ENCODE measurements at places on chromosomes 2 and 18.

- peak; percentile 88 for DNase-seq
Observed at GRCh38 chr2:21052044-21052443, 8.2 kb upstream of the APOB start.

DNA sequence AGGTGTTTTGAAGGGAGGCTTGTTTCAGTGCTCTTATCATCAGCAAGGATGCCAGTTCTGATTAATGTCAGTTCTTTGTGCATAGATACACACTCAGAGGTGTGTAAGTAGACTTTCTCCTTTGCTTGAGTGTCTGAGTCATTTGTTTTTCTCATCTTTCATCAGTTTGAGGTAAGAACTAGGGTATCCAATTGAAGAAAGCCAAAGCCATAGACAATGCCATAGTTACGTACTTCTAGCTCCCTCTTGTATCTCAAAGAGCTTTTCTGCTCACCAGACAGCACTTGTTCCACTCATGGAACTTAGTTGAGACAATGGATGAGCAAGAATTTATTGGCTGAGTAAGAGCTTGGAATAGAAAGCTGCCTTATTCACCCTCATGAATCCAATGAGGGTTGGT lies 520.1 kb downstream of the PIK3C3 start:
- no peak for DNase-seq

GRCh38 chr18:27845897-27846296 lies 331.0 kb downstream of the CDH2 start:
- DNase-seq: no peak

DNA sequence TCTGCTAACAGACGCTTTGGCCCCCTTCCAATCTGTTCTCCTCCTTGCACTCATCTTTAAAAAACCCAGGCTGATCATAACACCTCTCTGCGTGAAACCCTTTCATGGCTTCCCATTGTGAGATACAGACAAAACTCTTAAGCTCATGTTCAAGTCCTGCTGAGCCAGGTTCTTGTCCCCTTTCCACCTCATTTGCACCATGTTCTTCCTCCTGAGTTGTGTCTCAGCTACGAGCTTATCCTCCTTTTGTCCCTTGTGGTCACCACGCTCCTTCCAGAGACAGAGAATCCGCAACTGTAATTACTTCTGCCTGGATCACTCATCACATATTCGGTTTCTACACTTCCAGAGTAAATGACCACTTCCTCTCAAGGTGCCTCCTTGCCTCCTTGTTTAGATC lies 238.8 kb downstream of the ACTR3 start:
- no peak for DNase-seq

- DNase-seq: no peak
Observed at GRCh38 chr2:184520441-184520840, 77.9 kb upstream of the ZNF804A start.

DNA sequence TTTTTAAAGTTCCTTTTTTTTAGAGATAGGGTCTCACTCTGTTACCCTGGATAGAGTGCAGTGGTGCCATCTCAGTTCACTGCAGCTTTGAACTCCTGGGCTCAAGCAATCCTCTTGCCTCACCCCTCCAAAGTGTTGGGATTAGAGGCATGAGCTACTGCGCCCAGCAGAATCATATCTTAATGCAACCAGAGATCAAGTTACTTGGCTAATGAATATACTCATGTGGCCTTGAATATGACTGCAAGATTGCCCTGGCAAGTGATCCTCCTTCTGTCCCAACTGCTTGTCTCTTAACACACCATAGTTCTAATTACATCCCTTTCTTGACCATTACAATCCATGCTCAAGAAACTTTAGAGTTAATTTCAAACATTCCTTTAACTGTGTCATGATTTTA lies 133.5 kb downstream of the SRBD1 start:
- no peak for DNase-seq

DNA sequence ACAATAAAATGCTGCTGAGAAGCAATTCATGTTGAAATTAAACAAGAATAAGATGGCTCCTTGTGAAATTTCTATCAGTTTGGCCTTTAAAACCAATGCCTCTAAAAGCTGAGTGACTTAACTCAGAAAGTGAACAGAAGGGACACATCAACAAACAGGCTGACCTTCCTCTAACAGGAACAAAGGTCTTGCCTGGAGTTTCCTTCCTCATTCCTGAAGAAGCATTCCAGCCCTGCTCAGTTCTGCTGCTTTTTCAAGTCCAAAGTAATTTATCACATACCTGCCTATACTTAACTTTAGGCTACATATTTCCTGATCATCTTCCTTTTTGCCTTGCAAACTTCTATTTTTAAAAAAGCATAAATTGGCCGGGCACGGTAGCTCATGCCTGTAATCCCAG lies 14.1 kb downstream of the PTRHD1 start:
- no peak for DNase-seq

DNA sequence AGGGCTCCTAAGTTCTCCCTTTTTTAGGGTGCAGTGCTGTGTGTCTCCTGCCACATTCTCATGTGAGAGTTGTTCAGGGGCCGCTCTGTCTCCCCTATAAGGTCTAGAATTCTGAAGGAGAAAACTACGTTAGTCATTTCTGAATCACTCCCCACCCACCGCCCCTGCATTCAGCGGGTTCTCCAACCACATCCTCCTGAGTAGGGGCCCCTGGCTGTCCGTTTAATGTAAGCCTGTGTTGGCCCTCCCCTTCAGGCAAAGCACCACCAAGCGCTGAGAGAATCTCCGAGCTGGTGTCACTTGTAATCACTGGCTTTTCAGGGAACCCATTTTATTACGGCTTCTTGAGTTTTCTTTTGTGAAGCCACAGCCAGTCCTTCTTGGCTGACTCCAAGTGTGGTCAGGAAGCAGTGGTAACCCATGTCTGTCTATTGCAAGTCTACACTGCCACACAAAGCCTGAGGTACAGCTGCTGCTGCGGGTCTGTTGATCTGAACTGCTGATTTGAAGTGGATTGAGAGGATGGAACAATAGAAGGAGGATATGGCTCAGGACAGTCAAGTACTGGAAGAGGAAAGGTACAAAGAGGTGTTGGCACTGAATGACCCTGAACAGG lies 16.9 kb downstream of the LCT start:
- DNase-seq: no peak

GRCh38 chr18:43994381-43994780 lies 686.3 kb upstream of the SETBP1 start:
- no peak for DNase-seq

- DNase-seq: no peak
Observed at GRCh38 chr2:197280015-197280702, 30.4 kb downstream of the ANKRD44 start.

DNA sequence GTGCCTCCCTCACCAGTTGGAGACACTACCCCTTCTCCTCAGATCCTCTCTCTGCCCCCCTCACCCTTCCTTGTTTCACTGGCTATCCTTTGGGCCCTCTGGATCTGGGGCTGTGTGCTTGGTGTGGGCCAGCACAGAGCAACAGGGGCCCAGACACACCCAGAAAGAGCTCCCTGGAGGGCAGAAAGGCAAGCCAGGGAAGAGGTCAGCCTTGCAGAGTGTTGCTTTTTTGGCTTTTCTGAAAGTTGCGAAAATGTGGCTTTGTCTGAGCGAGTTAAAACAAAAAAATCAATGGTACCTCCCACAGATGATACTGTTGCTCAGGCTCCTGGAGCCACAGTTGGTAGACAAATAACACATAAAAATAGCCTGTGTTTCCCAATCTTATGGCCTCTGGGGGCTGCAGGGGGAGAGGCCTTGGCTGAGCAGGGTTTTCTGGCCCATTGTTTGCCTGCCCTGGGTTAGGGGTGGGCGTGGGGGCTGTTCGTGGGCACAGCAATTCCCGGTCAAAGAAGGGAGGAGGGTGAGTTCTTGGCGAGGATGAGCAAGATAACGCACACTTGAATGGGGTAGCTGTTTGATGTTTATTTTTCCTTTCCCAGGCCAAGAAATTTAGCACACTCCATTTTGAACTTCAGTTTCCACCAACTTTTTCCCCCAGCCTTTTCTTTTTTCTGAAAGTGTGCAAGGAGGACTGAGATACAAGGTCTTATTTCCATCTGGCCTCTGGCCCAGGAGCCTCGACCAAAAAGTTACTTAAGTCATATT lies 167.0 kb upstream of the HAAO start:
- peak; percentile 80 for DNase-seq

- DNase-seq: no peak
Observed at GRCh38 chr2:134839649-134840048, 1.2 kb downstream of the ACMSD start.

- DNase-seq: no peak
Observed at GRCh38 chr2:239195992-239196391, 204.8 kb downstream of the HDAC4 start.

- no peak for DNase-seq
Observed at GRCh38 chr2:38620282-38620977, 17.7 kb upstream of the HNRNPLL start.

DNA sequence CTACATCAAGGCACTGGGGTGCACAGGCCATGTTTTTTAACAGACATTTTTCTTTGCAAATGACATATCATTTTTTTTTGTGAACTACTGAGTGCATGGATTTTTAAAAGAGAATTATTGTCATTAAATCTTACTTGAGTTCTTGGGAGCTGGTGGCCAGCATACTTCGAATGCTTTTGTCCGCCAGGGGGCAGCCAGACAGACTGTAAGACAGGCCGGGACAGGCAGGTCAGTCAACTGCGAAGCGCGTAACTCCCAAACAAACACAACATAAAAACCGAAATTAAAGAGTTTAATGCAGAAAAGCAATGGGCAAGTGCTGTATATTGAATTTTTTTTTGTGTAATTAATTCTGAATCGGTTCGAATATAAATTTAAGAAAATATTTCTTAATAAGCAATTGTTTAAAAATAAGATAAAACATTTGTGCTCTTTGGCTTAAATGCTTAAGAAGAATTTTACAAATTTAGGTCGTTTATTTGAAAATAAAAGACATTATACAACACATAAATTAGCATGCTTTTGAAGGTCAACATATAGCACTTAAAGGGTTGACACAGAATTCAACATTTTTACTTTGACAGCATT lies 142.2 kb upstream of the PXDN start:
- DNase-seq: peak; percentile 75

- DNase-seq: no peak
Observed at GRCh38 chr2:186518945-186519344, 32.9 kb downstream of the ZC3H15 start.

- peak; percentile 75 for DNase-seq
Observed at GRCh38 chr18:26757263-26758019, 108.1 kb downstream of the AQP4 start.

- DNase-seq: no peak
Observed at GRCh38 chr2:19776941-19777514, 124.8 kb downstream of the TTC32 start.

DNA sequence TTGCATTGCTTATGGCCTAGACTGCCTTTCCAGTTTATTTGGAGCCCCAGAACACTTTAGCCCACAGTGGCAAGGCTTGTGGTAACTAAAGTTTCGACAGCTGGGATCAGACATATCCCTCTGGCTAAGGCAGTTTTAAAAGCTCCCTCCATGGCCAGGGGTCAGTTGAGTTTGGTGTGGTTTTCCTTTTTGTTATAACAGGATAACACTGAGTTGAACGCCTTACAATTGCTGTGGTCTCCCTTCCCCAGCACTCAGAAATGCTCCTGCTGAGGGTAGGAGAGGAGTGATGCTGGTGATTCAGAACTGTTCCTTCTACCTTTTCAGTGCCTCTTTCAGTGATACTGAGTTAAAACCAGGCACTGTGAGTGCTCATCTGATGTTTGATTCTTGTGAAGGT lies 182.6 kb downstream of the GULP1 start:
- no peak for DNase-seq

- DNase-seq: no peak
Observed at GRCh38 chr18:12296457-12296856, 11.6 kb upstream of the TUBB6 start.

Measured in left lobe of liver (tissue), 2 donors.